Right atrium auricular region (tissue), 2 donors: ENCODE measurements at places on chromosomes 5 and 9. TPM values are rescaled to one million over a fixed set of nuclear protein-coding genes. Genes with fewer than 3 reads are reported as not detected.

The PCDHA9 gene
- 0.04 TPM for total RNA-seq

DNA sequence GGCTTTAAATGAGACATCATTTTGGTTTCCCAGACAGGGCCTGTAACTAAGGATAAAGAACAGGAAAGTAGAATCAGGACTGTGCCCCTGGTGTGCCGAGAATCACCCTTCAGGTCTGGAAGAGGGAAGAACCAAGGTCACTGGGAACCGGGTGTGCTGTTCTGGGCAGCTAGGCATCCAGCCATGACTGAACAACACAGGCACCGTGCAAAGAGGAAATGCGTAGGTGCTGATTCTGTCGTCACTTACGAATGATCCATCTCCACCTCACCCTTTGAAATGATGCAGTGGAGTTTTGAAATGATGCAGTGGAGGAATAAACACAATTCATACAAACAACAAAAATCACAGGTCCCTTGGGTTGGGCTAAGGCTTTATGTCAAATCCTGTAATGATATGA is 64.4 kb downstream of the MAP1B start:
- H3K27me3 ChIP-seq: no peaks in the 10 kb centered on the region
- H3K4me3 ChIP-seq: no peak overlapping the region
- H3K36me3 ChIP-seq: no peaks in the 10 kb centered on the region
- no peak for DNase-seq

- no peak overlapping the region for H3K4me3 ChIP-seq
- no peaks in the 10 kb centered on the region for H3K36me3 ChIP-seq
- no peak overlapping the region for H3K27ac ChIP-seq
- peaks cover 11% of the 10 kb centered on the region for H3K4me1 ChIP-seq
- no peaks in the 10 kb centered on the region for H3K27me3 ChIP-seq
Measured at GRCh38 chr5:75668977-75669689, 48.1 kb downstream of the POC5 start.

GRCh38 chr5:81949462-81949861 is 22.4 kb upstream of the ATG10 start:
- H3K27ac ChIP-seq: no peak overlapping the region
- DNase-seq: no peak
- H3K4me1 ChIP-seq: peaks cover 11% of the 10 kb centered on the region

DNA sequence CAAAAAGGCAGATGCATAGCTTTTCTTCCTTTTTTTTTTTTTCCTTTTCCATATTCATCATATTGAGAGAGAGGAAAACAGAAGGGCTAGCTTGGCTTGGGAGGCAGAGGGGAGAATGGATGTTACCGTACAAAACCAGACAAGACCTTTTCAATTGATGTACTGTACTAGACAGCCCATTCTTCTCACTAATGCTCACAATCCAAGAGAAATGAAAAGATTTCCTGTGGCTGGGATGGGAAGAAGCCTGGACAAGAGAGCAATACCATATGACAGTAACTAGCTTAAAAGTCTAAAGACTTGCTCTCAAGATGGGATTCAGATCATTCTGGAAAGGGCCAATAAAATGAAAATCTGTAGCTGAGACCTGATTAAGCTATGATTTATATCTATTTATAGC is 3.4 kb downstream of the CEMIP2 start:
- no peak overlapping the region for H3K4me3 ChIP-seq
- H3K27ac ChIP-seq: no peak overlapping the region
- H3K36me3 ChIP-seq: no peaks in the 10 kb centered on the region
- H3K4me1 ChIP-seq: no peaks in the 10 kb centered on the region
- DNase-seq: no peak

The TAS2R1 gene
- total RNA-seq: not detected

DNA sequence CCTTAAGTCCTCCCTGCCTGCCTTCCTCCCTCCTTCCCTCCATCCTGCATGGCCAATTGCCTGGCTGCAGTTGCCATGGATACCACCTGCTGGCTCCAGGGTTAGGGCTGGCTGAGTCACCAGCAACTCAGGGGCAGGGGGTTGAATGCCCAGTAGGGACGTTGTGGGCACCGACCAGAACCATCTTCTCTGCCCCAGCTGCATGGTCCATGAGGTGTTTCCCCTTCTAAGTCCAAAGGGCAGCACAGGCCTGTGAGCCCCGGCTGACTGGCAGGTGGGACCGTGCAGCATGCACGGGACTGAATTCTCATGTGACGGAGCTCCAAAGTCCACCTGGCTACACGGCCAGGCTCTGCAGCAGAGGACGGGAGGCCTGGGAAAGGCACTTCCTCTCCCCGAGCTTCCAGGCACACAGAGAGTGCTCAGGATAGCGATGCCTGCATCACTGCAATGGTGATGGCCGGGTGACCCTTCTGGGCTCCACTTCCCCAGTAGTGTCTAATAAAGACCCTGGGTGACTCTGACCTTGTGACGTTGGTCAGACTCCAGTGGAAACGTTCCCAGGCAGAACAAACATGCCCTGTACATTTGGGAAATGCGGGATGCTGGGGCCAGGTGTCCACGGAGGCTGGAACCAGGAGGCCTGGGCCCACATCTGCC is 5.7 kb downstream of the ASS1 start:
- H3K27me3 ChIP-seq: no peaks in the 10 kb centered on the region
- no peak overlapping the region for H3K4me3 ChIP-seq
- H3K4me1 ChIP-seq: no peaks in the 10 kb centered on the region

The DOCK2 gene
- 5.4 TPM for total RNA-seq

GRCh38 chr5:42767491-42768105 is 11.0 kb downstream of the CCDC152 start:
- H3K4me3 ChIP-seq: no peak overlapping the region
- no peaks in the 10 kb centered on the region for H3K27me3 ChIP-seq
- H3K27ac ChIP-seq: no peak overlapping the region
- no peaks in the 10 kb centered on the region for H3K36me3 ChIP-seq

DNA sequence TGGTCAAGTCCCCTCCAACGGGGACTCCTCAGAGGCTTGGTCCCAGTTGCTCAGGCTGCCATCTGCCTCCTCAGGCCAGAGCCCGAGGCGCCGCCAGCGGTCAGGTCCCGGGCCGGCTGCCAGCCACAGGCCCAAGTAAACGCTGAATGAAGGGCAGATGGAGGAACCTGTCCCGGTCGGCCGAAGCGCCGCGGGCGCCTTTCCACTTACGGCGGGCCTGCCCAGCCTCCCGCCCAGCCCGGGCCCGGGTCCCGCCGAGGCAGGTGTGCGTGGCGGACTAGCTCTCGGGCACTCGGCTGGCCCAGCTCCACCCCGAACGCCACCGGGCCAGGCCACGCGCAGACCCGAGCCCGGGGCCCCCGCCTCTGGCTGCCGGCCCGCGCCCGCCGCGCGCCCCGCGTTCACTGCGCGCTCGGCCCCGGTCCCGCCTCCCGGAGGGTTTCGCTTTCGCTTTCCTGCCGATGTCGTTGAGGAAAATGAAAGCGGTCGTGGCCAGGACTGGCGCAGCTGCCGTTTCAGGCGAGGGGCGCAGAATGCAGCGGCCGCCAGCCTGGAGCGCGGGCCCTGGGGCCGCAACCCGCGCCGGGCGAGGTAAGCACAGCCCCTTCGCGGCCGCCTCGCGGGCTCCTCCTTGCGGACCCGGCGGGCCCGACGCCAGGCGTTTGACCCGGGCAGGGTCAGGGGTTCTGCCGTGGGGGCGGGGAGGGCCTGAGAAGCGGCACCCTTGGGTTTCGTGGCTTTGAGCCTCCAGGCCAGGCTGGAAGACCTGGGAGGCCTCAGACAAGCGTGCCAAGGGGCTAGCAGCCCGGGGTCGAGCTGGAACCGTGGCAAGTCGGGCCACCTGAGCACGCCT is 41.2 kb downstream of the SLC22A5 start:
- H3K27ac ChIP-seq: peak overlapping the region; percentile 99
- H3K36me3 ChIP-seq: no peaks in the 10 kb centered on the region
- no peaks in the 10 kb centered on the region for H3K4me1 ChIP-seq
- peak overlapping the region; percentile 84 for H3K4me3 ChIP-seq

The GCNT4 gene
- 0.20 TPM for total RNA-seq

GRCh38 chr5:102498271-102499034 is at the start of gene SLCO6A1:
Gene SLCO6A1 (minus strand): TSS chr5:102499001. CDS start chr5:102498844, 157 bp downstream.
- no peaks in the 10 kb centered on the region for H3K36me3 ChIP-seq
- H3K27ac ChIP-seq: no peak within 1 kb of the TSS
- no peaks in the 10 kb centered on the region for H3K4me1 ChIP-seq
- no peaks in the 10 kb centered on the region for H3K27me3 ChIP-seq

DNA sequence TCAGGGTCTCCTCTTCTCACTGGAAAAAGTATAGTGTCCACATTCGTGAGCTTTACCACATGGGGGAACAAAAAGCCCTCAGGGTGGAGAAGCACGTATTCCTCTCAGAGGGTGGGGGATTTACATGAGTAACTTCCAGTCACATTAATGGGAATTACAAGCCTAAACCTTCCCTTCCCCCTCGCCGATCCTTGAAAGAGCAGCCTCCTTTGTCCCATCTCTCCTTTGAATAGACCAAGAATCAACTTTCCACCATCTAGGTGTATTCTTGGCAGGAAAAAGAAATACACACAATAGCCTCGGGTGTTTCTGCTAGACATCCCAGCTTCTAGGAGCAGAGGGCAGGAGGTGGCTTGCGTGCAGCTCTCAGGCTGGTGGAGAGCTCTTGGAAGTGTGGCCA is 144.4 kb downstream of the ZNF462 start:
- no peaks in the 10 kb centered on the region for H3K4me1 ChIP-seq
- H3K27me3 ChIP-seq: no peaks in the 10 kb centered on the region
- no peak for DNase-seq
- peaks cover 35% of the 10 kb centered on the region for H3K36me3 ChIP-seq

The PCDHA11 gene
- 0.96 TPM for total RNA-seq

- H3K27ac ChIP-seq: no peak overlapping the region
- no peaks in the 10 kb centered on the region for H3K36me3 ChIP-seq
- H3K4me3 ChIP-seq: no peak overlapping the region
- peak; percentile 55 for DNase-seq
- peaks cover 9% of the 10 kb centered on the region for H3K4me1 ChIP-seq
Measured at GRCh38 chr5:177609076-177610059, 9.4 kb downstream of the B4GALT7 start.

DNA sequence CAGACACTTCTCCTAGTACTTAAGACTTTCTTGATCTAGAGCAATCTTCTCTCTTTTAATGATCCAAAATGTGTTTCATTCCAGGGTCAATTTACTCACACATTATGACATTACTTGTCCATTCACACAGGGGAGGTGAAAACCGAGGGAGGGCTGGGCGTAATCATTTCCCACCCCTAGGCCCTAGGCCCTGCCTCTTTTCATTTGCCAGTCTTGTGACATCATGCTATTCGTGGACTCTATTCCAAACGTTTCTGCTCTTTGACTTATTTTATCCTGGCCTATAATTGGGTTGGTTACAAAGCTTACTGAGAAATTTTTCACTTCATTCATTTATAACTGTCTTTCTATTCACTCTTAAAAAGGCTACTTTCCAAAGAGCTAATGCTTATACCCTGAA is 2.4 kb downstream of the DCAF12 start:
- peaks cover 9% of the 10 kb centered on the region for H3K36me3 ChIP-seq
- H3K4me3 ChIP-seq: no peak overlapping the region
- no peaks in the 10 kb centered on the region for H3K4me1 ChIP-seq
- H3K27me3 ChIP-seq: no peaks in the 10 kb centered on the region

- peak within 1 kb of the TSS; percentile 51 for H3K27ac ChIP-seq
- H3K27me3 ChIP-seq: no peaks in the 10 kb centered on the region
Measured at GRCh38 chr5:115296124-115297022, at the start of gene CCDC112. Gene CCDC112 (minus strand): TSS chr5:115296654. CDS start chr5:115296543, 111 bp downstream.

- no peaks in the 10 kb centered on the region for H3K27me3 ChIP-seq
- no peak overlapping the region for H3K4me3 ChIP-seq
- H3K27ac ChIP-seq: no peak overlapping the region
- H3K4me1 ChIP-seq: no peaks in the 10 kb centered on the region
- H3K36me3 ChIP-seq: no peaks in the 10 kb centered on the region
- no peak for DNase-seq
Measured at GRCh38 chr5:110884005-110884404, 145.2 kb downstream of the SLC25A46 start.

GRCh38 chr9:128473104-128473503 is 17.3 kb downstream of the ODF2 start:
- peaks cover 5% of the 10 kb centered on the region for H3K36me3 ChIP-seq
- H3K4me3 ChIP-seq: no peak overlapping the region
- no peak for DNase-seq
- no peaks in the 10 kb centered on the region for H3K27me3 ChIP-seq

DNA sequence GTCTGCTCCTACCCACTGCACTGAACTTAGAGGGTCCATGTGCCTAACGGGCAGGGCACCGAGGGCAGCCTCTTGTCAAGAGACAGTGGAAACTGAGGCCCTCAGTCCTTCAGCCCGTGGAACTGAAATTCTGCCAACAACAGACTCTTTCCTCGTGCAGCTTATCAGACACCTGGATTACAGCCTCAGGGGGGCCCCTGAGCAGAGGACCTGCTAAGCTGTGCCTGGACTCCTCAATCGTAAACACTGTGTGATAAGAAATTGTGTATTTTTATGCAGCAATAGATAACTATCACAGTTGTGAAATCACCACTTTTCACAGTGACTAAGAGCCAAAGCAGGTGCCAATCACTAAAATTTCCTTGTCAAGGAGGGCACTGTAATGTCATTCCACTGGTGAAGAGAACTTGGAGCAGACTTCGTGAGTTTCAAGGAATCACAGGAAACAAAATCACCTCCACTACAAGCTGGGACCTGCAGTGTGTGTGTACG is 33.4 kb upstream of the CTSV start:
- H3K36me3 ChIP-seq: no peaks in the 10 kb centered on the region
- no peaks in the 10 kb centered on the region for H3K4me1 ChIP-seq
- no peak overlapping the region for H3K4me3 ChIP-seq
- no peaks in the 10 kb centered on the region for H3K27me3 ChIP-seq
- no peak for DNase-seq

GRCh38 chr5:84306601-84307000 is 78.1 kb downstream of the EDIL3 start:
- no peaks in the 10 kb centered on the region for H3K36me3 ChIP-seq
- H3K4me3 ChIP-seq: no peak overlapping the region
- H3K27ac ChIP-seq: no peak overlapping the region
- no peaks in the 10 kb centered on the region for H3K27me3 ChIP-seq

The TLX3 gene
- not detected for total RNA-seq
